ENCODE measurements at places on chromosomes 4 and X.

DNA sequence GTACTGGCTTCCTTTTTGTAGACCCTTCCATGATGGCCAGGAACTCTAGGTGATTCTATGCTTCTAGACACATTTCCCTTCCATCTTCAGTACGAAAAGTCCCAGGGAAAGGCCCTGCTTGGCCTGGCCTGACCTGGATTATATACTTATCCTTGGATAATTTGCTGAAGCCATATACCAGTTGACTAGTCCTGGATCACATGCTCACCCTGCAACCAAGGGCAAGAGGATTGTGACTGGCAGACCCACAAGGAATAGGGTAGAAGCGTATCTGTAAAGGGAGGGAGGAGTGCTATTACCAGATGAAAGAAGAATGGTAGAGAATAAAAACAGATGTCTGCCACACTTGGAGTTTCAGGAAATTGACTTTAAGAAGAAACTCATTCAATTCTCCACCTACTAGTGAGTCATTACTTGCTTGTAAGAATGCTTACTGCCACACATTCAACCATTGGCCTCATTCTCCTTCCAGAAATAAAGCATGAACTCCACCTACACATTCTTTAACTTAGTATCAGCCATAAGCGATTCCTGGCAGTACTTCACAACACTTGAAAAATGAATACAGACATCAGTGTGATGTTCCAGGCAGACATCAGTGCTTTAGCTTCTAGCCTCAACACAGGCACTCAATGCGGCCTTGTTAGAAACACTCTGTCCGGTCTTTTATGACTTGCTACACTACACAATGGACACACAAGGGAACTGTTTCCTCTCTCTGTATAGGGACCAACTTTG is 141.8 kb downstream of the CBR4 start:
- DNase-seq: no peak

- DNase-seq: no peak
Measured at GRCh38 chr4:140626661-140627376, 58.1 kb upstream of the UCP1 start.

GRCh38 chrX:23185951-23186350 is 148.7 kb upstream of the PTCHD1 start:
- DNase-seq: no peak

GRCh38 chrX:10173331-10173900 is 16.6 kb downstream of the CLCN4 start:
- DNase-seq: peak; percentile 56

GRCh38 chr4:33072298-33073089 is 2352.3 kb downstream of the PCDH7 start:
- DNase-seq: no peak

- DNase-seq: no peak
Measured at GRCh38 chrX:13994536-13995080, 35.1 kb downstream of the GEMIN8 start.

DNA sequence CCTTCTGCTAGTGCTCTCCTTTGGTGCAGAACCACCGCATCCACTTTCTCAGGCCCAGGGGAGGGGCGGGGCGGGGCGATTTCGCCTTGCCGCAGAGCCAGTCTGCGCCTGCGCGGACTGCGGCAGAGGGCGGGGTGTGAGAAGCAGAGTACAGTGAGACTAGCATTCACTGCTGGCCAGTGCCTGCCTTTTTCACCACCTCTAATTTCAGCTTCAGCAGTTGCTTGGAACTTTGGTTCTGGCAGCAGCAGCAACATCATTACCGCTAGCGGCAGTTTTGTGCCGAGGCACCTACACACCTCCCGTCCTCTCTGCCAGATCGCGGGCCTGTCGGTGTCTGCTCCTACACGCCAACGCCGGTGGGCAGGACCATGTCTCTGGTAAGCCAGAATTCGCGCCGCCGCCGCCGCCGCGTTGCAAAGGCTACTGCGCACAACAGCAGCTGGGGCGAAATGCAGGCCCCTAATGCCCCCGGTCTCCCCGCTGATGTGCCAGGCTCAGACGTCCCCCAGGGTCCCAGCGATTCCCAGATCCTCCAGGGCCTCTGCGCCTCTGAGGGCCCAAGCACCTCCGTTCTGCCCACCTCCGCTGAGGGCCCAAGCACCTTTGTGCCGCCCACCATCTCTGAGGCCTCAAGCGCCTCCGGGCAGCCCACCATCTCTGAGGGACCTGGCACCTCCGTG is at the start of gene MAGEE1:
MAGEE1 (plus strand) TSS at position 151 of the 683 bp plus-strand sequence; CDS start at position 372, 221 bp downstream.
- peak; percentile 62 for DNase-seq

DNA sequence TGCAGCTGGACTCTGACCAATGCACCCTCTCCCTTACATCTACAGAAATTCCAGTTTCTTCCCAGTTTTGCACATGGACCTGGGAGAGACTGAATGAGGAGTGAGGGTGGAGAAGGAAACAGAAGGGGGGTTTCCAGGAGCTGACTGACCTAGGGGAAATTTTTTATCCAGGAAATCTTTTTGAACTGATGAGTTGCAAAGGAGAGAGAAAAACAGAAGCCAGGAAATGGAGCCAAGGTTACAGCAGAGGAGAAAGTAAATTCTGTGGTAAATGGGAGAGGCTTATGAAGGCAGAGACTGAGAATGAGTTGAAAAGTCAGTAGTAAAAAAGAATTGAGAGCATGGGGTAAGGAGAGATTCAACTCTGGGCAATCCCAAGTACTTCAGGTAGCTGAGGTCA is 192.8 kb downstream of the SMIM20 start:
- DNase-seq: no peak

DNA sequence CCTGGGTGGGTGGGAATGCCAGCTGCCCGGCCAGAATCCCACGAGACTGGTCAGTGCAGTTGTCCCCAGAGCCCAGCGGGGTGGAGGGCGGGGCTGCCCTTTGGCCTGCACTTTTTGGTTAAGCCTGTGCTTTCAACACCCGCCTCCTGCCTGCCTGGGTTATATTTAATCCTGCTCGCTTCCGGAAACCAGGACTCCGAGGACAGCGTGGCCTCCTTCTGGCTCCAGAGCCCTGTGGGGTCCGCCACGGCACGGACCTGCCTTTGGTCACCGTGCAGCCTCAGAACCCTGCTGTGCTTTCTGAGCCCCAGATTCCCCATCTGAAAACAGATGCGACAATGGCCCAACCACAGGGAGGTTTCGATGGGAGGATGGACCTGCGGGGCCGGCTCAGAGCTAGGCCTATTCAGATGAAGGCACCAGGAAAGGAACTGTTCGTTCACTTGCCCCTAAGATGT is 29.4 kb upstream of the KIAA0232 start:
- no peak for DNase-seq

GRCh38 chr4:8855818-8856245 is 15.8 kb downstream of the HMX1 start:
- DNase-seq: no peak

DNA sequence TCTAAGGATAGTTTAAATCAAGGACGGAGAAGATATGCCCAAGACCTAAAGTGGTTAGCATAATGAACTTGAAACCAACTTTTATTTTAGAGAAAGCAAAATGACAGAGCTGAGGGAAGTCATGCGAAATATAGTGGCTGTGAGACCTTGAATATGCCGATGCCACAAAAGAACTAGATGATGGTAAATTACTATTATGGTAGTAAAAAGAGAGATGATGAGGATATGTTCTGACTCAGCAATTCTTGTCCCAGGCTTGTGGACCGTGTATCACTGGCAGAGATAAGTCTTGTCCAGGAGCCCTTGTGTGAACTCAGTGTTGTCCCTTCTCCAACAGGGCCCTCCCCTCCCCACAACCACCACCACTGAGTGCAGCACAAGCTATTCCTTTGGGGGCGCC is 1605.6 kb upstream of the TENM3 start:
- DNase-seq: no peak

- no peak for DNase-seq
Measured at GRCh38 chrX:70694339-70695122, 214.0 kb downstream of the TEX11 start.

- DNase-seq: no peak
Measured at GRCh38 chr4:35993606-35994005, 250.7 kb downstream of the ARAP2 start.

- no peak for DNase-seq
Measured at GRCh38 chr4:99091216-99091575, 2.6 kb upstream of the ADH5 start.

GRCh38 chr4:184306949-184307348 is 89.3 kb upstream of the ENPP6 start:
- DNase-seq: no peak

- DNase-seq: no peak
Measured at GRCh38 chrX:11733614-11734013, 24.4 kb upstream of the MSL3 start.

DNA sequence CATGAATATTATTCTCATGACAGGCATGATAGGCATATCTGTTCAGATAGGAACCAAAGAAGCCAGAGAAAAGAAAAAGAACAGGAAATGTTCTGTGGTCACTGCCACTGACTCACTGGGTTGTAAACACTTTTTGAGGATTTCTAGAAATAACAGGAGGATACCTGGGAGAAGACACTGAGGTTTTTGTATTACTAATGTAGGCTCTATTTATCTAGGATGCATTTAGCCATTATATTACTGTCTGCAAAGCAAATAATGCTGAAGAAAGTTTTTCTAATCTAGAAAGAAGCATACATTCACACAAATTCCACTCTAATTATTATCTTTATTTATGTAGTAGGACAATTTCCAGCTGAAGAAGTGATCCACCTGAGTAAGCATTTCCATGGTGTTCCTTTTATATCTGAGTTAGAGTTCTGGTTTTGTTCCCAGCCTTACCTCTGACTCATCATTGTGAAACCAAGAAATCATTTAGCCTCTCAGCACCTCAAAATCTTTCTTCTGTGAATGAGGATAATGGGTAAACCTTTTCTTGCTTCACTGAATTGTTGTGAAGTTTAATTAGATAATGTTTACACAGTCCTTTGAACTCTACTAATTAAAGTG is 40.2 kb upstream of the EPGN start:
- DNase-seq: no peak
